Hippocampal formation (tissue), 2 donors: ENCODE measurements at places on chromosomes 2 and 18.

DNA sequence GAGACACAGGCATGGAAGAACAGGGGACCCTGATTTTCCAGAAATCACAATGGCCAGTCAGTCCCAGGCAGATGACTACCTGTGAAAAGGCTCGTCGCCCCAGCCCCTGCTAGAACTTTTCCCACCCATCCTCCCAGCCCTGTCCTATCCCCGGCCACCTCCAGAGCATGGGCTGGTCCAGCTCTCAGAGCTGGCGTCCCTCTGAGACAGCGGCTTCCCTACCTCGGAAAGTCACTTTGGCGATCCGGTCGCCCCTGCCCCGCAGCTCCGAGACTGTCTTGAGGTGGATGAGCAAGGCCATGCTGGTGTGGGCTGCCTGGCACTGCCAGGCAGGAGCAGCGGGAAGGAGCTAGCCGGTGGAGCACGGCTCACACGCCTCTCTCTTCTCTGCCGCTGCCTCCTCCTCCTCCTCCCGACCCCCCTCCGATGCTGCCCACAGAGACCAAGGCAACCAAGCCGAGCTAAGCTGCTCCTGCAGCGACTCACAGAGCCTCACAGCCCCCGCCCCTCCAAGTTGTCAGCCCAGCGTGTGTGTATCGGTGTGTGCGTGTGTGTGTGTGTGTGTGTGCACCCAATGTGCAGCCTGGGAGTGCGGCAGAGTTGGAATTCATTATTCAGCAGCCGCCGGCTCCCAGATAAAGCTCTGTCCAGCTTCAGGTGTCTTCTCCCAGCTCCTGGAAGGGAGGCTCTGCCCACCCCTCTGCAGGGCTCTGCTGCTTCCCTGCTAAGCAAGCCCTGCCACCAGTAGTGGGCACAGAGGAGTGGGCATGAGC lies 80.5 kb upstream of the OTOF start:
- no peak for DNase-seq

DNA sequence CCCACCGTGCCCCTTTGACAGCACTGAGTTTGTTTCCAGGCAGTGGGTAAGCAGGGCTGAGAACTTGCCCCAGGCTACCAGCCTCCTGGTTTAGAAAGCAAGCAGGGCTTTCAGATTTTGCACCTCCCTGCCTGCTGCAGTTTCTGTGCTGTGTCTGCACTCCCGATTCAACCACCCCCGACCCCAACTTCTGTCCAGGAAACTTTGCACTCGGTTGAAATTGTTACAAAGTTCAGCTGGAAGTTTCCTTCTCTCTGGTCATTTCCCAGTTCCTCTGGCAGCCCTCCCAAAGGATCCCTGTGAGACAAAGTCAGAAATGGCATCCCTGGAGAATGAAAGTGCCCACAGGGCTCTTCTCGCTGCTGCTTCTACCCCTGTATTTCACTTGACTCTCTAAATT lies 12.4 kb upstream of the UPP2 start:
- no peak for DNase-seq

GRCh38 chr2:20015482-20016083 lies 3.1 kb upstream of the MATN3 start:
- no peak for DNase-seq

DNA sequence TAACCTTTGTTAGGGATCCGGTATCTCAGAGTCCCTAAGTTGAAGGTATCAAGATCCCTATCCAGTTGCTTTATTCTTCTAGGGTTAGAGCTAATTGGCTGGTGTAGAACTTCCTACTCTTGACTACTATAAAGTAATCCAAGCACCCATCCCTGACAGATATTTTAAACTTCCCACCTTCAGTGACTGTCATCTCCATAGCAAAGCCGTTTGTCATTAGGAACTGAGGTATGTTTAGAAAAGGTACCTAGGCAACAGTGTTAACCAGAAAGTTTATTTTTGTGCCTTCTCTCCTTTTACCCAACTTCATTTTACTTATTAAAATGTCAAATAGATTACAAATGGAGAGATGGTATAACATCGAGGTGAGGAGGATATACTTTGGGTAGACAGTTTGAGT lies 4.5 kb downstream of the FAM117B start:
- DNase-seq = no peak

- DNase-seq = no peak
These were observed 101.2 kb upstream of the ASB18 start for GRCh38 chr2:236365258-236366048.

GRCh38 chr2:170361090-170361936 lies 183.4 kb downstream of the MYO3B start:
- DNase-seq = peak; percentile 11

GRCh38 chr2:96397756-96398530 lies 62.4 kb downstream of the NCAPH start:
- no peak for DNase-seq

- no peak for DNase-seq
These were observed 93.5 kb downstream of the ARL6IP6 start for GRCh38 chr2:152811916-152812315.

GRCh38 chr2:68121873-68122679 lies 35.6 kb upstream of the PNO1 start:
- DNase-seq = peak; percentile 76

DNA sequence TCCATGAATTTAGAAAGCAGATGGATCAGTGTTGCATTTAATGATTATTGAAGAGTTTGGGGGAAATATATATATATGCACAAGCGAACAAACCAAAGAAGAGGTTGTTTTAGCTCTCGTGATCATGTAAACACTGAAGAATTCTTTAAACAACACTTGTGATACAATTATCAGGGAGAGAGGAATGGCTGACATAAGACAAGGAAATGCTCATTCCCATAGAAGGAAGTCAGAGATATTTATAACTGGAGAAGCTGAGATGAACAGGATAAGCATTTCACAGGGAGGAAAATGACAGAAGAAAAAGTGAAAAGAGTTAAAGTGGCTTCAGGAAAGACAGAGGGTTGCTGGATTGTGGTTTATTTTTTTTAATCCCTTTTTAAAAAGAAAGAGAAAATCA lies 10.6 kb upstream of the COL6A3 start:
- DNase-seq = no peak

DNA sequence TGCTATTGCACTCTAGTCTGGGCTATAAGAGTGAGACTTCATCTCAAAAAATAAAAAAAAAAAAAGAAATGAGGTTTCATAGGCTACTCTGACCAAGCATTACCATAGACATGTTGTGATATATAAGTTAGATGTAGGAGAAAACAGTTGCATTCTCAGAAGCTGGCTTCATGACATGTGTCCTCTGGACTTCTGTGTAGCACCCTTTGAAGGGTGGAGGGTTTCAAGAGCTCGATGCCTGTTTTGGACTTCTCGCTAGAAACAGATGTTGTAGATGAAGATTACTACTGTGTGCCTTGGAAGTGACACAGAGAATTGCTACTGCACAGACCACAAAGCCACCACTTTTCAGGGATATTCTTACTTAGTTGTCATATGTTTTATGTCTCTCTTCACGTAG lies 91.0 kb downstream of the TMEM247 start:
- no peak for DNase-seq

GRCh38 chr2:160555420-160556071 lies 61.9 kb upstream of the RBMS1 start:
- DNase-seq = no peak

- DNase-seq = no peak
These were observed 148.2 kb downstream of the CERS6 start for GRCh38 chr2:168604252-168604651.
